ENCODE measurements at places on chromosomes 16 and 17.

GRCh38 chr17:179781-180380, 1.6 kb downstream of the DOC2B start:
- DNase-seq: no peak

DNA sequence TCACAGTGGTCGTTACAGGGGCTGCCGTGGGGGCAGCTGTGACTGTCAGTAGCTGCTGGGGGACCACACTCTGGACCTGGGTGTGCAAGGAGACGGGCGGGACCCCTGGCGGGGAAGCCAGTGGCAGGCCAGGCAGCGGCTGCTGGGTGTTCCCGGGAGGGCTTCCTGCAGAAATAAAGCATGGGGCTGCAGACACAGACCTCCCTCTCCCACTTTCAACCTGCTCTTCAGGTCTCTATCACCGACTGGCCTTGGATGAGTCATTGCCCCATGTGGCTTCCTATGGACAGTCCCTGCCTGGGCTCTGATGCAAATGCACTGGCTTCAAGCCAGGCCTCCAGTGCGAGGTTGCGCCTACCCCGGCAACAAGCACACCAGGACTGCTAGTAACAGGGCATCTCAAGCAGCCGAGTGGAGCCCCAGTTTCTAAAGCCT, 17.2 kb downstream of the SREBF1 start:
- DNase-seq: peak; percentile 91

DNA sequence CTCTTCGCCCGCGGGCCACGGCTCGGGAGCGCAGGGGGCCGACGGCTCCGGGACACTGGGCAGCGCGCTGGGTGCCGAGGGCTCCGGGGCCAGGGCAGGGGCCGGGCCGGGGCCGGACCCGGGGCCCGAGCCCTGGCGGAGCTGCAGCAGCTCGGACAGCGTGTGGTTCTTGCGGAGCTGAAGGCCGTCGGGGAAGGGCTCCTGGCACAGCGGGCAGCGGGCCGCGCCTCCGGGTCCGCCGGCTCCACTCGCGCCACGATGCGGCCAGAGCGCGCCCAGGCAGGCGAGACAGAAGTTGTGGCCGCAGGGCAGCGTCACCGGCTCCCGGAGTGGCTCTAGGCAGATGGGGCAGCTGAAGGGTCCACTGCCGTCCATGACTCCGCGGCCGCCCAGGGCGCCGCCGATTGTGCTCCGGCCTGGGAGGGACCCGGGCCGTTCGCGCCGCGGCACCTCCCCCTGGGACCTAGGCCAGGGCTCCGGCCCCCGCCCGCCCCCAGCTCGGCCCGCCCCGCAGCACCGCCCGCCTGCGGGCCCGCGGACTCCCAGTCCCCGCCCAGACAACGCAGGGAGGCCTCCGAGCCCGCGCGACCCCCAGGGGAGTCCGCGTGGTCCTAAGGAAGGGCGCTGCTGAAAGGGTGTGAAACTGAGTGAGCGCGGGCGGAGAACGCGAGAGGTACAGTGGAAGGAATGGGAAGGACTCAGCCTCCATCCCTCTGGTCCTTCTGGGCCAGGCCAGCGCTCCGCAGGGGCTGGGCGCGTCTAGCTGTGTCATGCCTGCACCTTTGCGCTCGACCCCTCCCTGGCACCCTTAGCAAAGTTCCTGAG, at the start of gene TRIM47:
TRIM47 (minus strand) TSS at position 408 of the 825 bp plus-strand sequence; CDS start at position 375, 33 bp downstream.
- DNase-seq: peak; percentile 61

GRCh38 chr16:15827299-15827698, 29.5 kb downstream of the MYH11 start:
- DNase-seq: no peak

DNA sequence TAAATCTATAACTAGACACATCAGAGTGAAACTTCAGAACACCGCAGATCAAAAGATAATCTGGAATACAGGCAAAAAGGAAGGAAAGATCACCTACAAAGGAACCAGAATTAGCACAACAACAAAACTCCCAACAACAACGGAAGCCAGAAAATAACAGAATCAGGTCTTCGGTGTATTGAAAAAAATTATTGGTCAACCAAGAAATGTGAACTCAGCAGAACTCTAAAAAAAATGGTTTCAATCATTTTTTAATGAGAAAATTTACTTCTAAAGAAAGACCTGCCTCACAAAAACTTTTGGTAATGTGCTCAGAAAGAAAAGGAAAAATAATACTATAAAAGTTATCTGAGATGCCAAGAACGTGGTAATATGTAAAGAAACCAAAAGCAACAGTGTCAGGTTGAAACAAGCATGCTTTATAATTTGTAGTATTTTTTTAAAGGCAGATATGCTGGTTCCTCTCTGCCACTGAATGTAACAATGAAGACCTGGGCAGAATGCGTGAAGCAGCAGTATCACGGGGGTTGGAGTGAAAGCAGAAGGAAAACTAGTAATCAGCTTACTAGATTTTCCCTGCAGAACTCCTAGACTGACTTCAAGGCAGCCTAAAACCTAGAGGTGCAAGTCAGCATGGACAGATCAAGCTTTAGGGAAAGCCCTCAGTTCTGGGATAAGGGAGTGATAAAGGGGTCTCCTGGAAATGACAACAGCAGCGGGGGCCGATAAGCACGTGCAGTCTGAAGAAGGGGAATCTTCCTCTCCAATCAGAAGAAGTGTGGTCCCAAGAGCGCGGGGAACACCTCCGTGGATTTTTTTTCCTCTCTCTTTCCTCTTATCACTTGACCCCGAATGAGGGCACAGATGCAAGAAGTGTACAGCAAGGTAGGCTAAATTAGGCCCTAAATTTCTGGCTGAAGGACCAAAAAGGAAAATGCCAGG, 80.9 kb upstream of the TEKT1 start:
- DNase-seq: no peak

- no peak for DNase-seq
Measured at GRCh38 chr17:22516861-22517636, 824.7 kb downstream of the KCNJ18 start.

DNA sequence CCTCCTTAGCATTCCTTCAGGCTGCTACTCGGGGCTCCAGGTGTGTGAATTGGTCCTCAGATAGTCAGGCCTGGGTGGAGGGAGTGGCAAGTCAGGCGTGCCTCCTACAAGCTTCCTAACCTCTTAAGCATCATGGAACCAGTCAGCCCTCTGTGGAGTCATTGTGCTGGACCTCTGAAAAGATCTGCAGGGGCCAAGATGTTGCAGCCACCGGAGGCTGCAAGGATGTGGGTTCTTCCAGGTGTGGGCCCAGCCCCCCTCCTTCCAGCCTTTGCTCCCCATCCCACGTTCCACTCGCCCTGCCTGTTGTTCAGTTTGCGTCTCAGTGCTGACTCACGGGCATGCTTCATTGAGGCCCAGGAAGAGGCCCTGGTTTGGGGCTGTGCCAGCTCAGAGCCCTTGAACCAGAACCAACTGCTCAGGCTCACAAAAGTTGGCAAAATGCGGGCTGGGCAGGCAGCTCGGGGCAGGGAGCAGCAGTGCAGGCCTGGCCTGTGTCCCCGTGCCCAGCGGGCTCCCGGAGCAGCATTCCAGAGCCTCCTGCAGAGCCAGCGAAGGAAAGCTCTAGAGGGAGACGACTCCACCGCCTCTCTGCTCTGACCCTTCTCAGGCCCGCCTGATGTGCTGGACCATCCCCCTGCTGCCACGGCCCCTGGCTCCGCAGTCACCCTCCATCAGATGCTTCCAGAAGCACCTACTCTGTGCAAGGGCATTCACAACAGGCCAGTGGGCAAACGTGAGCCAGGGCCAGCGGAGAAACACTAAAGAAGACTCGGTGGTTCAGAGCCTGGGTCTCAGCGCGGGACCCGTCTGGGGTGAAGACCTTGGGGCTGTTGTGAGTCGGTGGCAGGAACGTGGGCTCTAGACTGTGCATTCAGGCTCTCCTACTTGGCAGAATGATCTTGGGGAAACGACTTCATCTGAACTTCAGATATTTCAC, 7.5 kb downstream of the LDHD start:
- DNase-seq: peak; percentile 41

- no peak for DNase-seq
Measured at GRCh38 chr16:62014319-62014923, 21.8 kb downstream of the CDH8 start.

DNA sequence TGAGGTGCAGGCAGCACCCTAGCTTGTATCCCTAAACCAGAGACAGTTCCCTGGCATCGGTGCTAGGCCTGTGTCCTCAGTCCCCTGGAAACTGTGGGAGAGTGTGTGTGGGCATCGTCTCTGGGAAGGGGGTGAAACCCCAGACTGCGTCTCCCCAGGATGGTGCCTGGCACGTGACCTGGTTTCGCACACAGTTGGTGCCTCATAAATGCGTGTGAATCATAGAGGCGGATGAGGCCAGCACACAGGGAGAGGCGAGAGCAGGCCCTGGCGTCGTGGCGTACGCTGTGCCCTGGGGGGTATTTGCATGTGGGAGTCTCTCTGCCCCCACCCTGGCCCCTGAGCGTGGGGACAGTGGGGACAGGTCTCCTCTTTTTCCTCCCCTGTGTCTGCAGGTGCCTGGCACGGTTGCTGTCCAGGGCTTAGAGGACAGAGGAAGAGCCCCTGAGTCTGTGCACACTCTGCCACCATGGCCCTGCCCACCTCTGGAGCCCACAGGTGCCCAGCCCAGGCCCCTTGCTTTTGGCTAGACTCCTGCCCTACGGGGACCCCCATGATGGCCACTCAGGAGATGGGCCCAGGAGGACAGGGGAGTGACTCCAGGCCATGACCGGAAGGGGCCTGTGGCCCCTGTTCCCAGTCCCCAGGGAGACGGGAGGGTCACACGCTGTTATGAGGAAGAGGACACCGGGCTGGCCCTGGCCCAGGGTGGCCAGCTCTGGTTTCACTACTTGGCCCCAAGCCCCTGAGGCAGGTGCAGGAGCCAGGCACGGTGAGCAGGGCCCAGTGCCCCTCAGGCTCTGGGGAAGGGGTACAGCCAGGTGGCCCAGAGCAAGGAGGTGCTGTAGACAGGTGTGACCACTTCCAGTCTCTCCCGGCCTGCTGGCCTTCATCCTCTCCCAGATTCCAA, 1.3 kb upstream of the FSCN2 start:
- DNase-seq: no peak

DNA sequence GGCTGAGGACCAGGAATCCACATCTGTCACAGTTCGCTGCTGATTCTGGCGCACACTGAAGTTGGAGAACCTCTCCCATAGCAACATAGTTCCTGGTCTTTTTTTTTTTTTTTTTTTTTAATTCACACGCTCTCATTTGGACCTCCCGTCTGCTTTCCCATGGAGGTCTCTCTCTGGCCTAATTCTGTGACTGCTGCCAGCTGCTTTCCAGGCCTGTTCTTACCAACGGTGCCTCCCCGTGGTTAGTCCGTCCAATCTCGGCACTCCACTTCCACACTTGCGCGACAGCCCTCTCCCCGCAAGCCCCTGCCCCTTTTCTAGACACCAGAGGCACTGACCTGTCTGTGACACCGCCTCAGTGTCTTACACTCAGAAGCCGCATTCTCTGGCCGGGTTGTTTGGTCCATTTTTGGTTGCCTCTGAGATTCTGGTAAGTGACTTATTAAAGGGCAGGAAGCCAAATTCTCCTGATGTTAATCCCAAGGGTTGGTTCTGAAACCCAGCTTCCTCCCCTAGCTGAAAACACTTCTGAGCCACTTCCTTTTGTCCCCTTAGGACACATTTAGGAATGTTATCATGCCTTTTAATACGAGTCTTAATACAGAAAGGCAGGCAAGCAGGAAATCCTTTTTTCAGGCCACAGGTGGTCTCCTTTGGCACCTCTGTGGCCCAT, 1.1 kb upstream of the AKTIP start:
- no peak for DNase-seq

DNA sequence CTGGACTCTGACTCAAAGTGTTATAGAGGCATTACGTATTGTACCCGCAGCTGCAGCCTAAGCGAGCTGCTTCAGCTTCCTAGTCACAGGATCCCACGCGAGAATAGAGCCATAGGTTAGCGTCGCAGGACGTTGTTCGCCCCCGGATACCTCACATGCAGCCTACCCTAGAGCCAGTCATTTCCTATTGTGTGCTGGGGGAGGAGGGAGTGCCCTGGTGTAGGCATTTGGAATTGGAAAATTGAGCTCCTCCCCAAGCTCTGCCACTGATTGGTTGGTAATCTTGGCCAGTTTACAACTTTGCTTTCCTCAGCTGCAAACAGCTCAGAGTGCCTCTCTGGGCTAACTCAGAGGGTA, 530 bp downstream of the NAA60 start:
- DNase-seq: no peak

DNA sequence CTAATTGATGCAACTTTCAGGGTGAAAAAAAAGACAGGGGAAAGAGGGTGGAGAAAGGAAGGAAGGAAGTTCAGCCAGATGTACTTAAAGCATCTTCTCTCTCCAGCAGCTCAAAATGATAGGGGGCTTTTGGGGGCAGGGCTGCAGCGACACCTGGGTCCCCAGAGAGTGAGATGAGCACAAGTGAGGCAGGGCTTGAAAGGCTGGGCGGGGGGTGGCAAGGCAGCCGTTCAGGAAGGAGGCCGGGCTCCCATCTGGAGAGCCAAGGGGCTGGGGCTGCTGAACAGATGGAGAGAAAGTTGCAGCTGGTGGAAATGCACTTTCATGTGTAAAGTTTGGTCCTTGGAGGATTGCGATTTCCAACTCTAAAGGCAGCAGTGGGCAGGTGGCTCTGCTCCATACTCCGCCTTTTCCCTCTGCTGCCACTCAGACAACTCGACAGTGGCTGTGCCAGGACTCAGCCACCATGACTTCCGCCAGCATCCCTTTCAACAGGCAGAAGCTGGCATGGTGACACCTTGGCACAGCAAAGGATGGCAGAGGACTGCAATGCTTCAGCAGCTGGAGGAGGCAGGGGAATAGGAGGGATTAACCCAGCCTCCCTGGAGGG, 7.7 kb downstream of the SLC35B1 start:
- no peak for DNase-seq

DNA sequence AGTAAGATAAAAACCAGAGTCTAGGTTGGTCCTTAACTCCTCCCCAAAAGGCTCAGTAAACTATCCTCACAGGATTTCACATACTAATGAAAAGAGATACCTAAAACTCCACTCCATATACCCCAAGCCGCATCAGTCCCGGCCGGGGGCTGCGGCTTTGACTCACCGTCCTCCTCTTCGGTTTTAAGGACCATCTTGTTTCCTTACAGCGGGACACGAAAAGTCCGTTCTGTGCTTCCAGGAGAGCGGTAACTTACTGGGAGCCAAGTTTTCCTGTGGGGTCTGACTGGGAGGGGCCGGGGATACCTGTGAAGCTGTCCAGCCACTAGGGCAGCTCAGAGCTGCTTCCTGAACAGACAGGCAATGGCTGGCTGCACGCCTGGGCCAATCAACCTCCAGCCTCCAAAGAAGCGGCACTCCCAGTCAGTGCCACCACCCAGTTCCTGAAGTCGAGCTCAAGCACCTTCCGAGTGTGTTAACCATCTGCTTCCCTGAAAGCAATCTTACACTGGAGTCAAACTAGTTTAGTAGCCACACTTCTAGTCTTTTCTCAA, 45.5 kb downstream of the CYTH1 start:
- no peak for DNase-seq
